ENCODE measurements at places on chromosomes 7 and 10. TPM values are rescaled to one million over a fixed set of nuclear protein-coding genes. Genes with fewer than 3 reads are reported as not detected.

DNA sequence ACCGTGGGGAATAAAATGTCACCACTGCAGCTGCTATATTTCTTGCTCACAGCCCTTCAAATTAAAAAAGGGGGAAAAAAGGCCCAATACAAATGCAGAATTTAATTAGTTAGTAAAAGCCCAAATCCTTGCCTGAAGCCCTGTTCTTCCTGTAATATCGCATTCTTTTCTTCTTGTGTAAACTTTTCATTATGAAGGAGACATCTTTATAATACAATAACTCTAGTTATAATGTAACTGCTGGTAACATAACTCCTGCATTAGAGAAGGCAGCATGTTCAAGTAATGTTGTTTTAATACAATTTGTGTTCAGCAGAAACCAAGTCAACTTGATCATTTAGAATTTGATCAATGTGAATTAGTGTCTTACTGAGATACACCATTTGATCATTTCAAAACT lies 250.9 kb downstream of the CHCHD3 start:
- no peak for DNase-seq

- no peak for DNase-seq
Observed at GRCh38 chr10:74437822-74438221, 286.8 kb downstream of the ADK start.

GRCh38 chr7:30912986-30913811 lies 1.5 kb downstream of the AQP1 start:
- DNase-seq: no peak

DNA sequence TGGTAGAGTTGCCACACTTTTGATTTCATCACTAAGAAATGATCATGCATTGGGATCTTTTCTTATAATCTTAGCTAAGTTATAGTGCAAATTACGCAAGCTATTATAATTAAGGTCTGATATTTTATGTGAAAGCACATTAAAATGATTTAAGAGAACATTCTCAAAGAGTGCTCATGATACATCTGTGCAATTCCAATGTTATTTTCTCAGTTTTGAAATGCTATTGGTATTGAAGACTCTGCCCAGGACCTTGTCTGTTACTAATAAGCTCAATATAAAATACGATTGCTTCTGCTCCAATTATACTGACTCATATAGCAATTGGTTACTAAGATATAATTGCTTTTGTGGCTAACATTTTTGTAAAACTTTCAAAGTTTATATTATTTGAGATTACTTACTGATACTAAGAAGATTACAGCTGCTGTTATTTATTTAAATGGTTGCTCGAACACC lies 180.9 kb downstream of the ADAM12 start:
- no peak for DNase-seq

DNA sequence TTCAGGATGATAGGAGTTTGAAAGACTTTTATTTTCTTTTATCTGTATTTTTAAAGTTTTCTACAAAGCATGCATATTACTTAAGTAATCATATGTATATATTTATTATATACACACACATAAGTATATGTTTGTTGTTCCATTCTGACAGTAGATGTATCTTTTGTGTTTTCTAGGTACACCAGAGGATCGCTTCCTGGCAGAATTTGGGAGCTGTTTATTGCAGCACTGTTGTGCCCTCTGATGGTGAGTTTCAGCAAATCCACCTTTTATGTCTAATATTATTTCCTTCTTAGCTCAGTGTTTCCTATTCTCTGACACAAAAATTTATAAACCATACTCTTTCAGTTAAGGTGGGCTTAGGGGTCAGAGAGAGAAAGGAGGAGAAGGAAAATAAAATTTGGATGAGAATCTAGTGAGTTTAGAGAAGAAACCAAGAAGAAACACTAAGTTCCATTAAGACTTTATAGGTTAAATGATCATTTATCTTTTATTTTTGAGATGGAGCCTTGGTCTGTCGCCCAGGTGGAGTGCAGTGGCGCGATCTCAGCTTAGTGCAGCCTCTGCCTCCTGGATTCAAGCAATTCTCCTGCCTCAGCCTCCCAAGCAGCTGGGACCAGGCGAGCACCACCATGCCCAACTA lies 59.2 kb upstream of the OIT3 start:
- no peak for DNase-seq

Gene NME8
- 1.2 TPM for total RNA-seq

DNA sequence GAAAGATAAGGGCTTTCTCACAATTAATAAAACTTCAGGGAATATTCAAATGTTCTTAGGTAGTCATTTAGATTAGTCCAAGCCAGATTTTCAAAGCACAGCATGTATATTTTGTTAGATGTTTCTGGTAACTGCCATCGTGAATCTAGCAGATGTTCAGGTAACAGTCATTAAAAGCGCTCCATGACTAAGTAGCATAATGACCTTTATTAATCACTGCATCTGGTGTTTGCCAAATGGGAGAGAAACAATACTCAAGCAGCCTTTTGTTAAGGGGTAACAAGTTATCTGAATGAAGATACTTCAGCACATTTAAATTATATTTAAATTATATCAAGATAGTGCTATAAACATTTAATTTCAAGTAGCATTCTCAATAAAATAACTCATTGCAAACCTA lies 47.5 kb downstream of the USP6NL start:
- DNase-seq: no peak

DNA sequence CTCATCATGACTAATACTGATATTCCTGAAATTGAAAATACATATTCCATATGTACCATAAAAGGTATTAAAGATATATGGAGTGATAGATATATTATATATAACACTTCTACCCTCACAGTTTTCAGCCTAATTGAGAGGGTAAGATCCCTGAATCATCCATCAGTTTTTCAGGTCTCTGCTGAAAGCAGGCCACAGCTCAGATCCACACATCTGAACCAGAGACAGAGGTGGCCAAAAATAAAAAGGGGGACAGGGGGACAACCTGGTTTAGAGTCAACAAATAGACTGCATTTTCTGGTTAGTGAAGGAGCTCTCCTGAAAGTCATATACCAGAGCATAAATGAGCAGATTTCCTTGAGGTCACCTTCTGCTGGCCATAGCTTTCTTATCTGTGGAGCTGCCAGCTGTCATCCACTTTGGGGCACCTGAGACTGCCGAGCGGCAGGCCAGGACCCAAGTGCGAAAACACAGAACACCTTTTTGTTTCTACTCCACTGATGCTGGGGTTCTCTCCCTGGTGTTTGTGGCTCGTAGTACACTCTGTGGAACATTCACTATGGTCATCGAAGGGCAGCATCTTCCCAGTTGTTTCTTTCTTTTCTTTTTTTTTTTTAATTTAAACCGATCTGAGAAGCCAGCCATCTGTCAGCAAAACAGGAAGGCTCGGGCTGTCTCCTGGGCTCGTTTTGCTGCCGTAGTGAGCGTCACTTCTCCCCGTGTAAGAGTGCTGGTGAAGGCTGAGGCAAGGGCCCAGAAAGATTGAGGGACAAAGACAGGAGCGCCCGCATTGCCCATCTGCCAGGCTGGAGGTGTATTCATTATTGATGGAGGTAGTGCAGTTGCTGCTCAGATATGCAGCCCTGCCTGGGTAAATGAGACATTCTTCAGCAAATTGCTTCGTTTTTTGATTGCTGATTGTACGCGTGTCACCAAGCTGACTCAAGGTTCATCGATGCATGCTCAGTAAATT lies 13.5 kb downstream of the IKZF1 start:
- no peak for DNase-seq

- DNase-seq: no peak
Observed at GRCh38 chr7:20217193-20217948, at the start of gene MACC1. MACC1 (minus strand) TSS chr7:20217384; CDS start chr7:20161862, 55,522 bp downstream.

GRCh38 chr10:113341138-113341537 lies 211.7 kb upstream of the HABP2 start:
- no peak for DNase-seq

Gene RAMP3
- total RNA-seq: 59.6 TPM

GRCh38 chr7:123746931-123747488 lies 1.8 kb downstream of the WASL start:
- no peak for DNase-seq

Gene CDH23
- 20.1 TPM for total RNA-seq

GRCh38 chr7:149205690-149206381 lies 10.5 kb downstream of the ZNF282 start:
- no peak for DNase-seq

DNA sequence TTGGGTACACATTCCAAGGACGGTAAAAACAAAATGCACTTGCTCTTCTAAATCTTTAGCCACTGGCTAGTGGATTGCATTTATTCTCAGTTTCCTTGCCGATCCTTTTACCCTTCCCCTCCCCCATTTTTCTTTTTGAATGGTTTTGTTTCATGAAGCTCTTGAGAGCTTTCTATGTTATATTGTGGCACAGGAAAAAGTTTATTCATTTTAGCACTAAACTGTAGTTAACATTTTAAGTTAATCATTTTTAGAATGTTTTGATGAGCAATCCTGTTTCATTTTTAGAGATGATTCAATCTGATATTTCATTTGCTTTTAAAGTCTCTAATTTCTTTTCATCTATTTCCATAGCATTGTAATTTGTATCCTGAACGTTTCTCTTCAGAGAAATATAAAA lies 24.0 kb downstream of the ZEB1 start:
- no peak for DNase-seq

DNA sequence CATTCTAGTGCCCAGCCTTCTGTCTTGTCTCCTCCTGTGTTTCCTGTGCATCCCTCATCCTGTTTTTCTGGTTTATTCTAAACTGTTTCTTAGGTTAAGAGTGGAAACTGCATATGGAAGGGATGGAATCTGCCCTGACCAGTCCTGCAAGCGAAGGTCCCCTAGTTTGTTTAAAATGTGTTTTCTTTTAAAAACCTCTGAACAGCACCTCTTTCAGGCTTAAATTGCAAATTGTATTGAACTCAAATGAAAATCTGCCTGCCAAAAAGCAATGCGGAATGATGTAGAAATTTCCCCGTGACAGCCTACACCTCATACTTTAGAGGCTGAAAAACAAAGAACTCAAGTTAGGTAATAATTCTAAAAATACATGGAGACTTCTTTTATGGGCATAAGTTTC lies 222.8 kb upstream of the IMMP2L start:
- DNase-seq: no peak

DNA sequence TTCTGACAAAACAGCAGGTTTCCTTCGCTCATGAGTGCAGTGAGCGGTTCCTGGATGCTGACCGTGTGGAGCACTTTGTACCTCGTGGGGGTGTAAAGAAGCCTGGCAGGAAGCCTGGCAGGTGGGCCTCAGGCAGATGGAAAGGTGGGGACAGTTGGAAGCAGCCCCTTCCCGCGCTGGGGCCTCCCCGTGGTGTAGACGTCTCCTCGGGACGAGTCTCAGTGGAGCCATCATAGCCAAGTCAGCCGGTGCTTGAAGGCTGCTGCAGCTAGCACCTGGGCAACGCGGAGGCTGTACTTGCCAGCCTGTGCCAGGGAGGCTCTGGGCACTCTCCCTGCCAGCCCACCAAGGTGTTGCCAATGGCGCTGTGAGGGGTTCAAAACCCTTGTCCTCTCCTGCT lies 154.5 kb downstream of the WDR37 start:
- no peak for DNase-seq

Gene ZDHHC16
- total RNA-seq: 32.1 TPM

Gene SLC26A5
- 0.71 TPM for total RNA-seq

DNA sequence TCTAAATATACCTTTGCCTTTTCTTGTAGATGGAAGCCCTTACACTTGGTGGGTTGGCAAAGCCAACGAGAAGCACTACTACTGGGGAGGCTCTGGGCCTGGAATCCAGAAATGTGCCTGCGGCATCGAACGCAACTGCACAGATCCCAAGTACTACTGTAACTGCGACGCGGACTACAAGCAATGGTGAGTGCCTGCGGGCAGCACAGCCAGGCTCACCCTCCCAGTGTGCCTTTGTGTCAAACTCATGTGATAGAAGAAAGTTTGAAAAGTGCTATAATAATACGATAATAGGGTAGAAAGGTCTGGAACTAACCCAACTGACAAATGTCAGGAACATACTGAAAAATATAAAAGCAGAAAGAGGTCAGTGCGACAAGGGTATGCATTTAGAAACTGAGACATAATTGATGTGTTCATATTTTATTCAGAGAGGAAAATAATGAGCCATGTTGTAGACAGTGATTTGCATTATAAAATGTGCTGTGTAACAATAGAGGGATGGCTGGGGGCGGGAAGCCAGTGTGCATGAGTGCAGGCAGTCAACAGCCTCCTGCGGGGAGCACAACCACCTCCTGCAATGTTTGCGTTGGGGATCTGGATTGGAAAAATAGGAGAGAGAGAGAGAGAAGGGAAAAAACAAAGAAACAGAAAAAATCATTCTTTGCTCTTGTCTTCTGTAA lies 686.9 kb upstream of the C7orf33 start:
- no peak for DNase-seq

Gene UNCX
- not detected for total RNA-seq

Gene STEAP2
- total RNA-seq: 65.2 TPM

- DNase-seq: no peak
Observed at GRCh38 chr7:33719059-33719581, 186.2 kb upstream of the BMPER start.

GRCh38 chr7:131507592-131508331 lies 48.7 kb downstream of the PODXL start:
- peak; percentile 93 for DNase-seq

DNA sequence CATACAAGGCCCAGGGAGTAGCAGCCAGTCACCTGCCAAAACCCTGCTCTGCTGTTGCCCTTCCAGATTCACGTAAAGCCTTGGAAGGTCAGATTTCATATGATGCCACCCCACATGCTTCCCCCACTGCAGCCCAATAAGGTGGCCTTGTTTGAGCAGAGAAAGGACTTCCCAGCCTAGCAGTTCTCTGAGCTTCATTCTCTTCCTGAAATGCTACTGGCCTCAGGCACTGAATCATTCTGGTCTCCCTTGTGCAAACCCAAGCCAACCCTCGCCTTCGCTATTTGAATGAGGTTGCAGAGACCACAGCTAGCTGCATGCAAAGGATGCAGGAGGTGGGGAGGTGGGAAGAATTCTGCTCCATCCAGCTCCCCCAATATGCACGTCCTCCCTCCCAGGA lies 60.3 kb upstream of the PLXNA4 start:
- no peak for DNase-seq

GRCh38 chr7:122339145-122339904 lies 34.8 kb upstream of the FEZF1 start:
- no peak for DNase-seq

- no peak for DNase-seq
Observed at GRCh38 chr7:84261509-84261908, 66.9 kb upstream of the SEMA3A start.

- DNase-seq: no peak
Observed at GRCh38 chr7:1979591-1980560, 252.9 kb downstream of the MAD1L1 start.

Gene H2BK1
- not detected for total RNA-seq

GRCh38 chr10:30348378-30348776 lies 701 bp downstream of the MTPAP start:
- no peak for DNase-seq

GRCh38 chr10:3040069-3040468 lies 27.3 kb upstream of the PFKP start:
- DNase-seq: no peak

- DNase-seq: no peak
Observed at GRCh38 chr7:134943785-134944400, 42.4 kb upstream of the AGBL3 start.

DNA sequence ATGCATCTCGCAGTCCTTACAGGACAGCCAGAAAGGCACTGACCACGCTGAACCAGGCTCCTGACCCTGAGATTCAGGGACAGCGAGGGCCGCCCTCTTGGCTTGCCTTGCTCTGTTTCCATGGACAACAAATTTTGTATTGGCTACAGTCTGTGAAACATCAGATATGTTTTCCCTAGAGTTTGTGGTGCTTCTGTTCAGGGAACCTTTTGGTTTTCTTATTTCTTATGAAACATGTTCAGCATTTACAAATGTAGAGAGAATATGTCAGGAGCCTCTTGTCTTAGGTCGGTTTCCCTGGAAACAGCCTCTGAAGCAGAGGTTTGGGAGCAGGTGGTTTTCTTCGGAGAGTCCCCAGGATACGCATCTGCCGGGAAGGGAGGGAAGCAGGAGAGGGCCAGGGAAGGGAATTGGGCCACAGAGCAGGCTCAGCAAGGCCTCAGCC lies 260.1 kb downstream of the CCDC3 start:
- DNase-seq: no peak
